ENCODE measurements at places on chromosomes 7 and 10.

DNA sequence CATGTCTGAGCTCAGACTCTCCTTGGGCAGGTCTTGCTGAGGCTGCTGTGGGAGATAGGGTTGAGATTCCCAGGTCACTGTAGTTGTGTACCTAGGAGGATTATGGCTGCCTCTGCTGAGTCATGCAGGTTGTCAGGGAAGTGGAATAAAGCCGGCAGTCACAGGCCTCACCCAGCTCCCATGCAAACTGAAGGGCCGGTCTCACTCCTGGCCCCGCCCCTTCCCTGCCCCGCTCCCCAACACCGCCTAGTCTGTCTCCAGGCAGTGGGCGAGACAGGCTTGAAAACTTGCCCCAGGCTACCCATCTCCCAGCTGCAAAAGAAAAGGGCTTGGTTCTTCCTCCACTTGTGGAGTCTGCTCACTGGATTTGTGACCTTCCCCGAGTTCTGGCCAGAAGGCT is 41.6 kb upstream of the SDHAF3 start:
- no peak for DNase-seq

- DNase-seq: peak; percentile 64
Observed at GRCh38 chr10:101565936-101566332, 22.1 kb downstream of the POLL start.

GRCh38 chr10:93541402-93542357 is 24.8 kb upstream of the FFAR4 start:
- DNase-seq: peak; percentile 32

GRCh38 chr10:87534173-87534858 is 29.6 kb downstream of the MINPP1 start:
- no peak for DNase-seq

- no peak for DNase-seq
Observed at GRCh38 chr7:17521437-17521836, 223.0 kb downstream of the AHR start.

- DNase-seq: no peak
Observed at GRCh38 chr7:74586258-74587175, 71.0 kb upstream of the GTF2I start.

DNA sequence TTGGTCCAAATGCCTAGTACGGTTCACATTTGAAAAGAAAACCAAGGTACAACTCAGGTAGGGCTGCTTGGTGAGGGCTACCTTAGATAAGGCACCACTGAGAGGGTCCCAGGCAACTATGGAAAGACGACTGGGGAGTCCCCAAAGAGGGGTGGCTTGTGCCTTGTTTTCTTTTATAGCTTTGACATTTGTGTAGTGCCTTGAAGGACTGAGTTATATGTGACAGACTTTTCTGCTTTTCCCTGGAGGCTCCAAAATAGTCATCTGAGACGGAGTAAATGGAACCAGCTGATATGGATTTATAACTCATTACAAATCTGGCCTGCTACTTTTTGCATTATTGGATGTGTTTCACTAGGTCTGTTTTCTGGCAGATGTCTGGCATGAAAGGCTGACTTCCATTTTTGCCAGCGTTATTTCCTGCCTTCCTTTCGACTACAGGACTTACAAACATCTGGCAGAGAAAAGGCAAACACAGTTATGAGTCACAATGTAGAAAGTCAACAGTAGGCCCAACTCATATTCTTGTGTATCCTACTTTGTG is 88.2 kb upstream of the IMMP2L start:
- no peak for DNase-seq

GRCh38 chr7:46853451-46853850 is 728.5 kb downstream of the TNS3 start:
- no peak for DNase-seq

GRCh38 chr7:112331492-112331891 is 118.8 kb upstream of the IFRD1 start:
- DNase-seq: no peak

- DNase-seq: no peak
Observed at GRCh38 chr7:93036807-93037206, 81.0 kb downstream of the SAMD9 start.

GRCh38 chr7:121620953-121621606 is 225.0 kb upstream of the FAM3C start:
- no peak for DNase-seq

DNA sequence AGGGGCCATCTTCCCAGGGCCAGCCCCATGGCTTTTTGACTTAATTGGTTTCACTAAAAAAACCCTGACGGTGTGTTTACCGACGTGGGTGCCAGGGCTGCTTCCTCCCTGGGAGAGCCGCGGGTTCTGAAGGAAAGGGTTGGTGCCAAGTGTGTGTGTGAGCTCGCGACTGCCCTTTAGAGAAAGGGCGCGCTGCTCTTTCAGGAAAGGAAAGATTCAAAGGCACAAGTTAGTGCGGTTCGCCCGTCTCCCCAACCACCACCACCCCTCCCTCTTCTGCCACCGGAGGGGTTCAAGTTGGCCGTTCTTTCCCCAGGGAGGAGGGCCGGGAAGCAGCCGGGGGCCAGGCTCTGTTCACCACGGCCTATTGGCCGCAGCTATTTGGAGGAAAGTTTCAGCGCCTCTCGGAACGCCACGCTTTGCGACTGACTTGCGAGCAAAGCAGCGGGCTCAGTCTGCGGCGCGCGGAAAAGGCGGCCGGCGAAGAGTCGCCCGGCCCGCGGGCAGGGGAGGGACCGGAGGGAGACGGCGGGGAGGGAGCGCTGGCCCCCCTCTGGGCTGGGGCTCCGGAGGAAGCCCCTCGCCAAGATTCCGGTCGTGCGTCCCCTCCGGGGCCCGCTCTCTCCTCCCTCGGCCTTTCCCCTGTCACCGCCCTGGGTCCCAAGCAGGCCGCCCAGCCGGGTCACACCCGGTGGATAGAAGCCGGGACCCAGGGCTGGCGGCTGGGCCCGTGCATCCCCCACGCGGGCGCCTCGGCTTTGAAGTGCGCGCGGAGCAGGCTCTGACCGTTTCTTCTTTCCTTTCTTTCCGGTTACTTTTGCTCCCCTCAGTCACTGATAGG is 165.9 kb upstream of the PPP1R3A start:
- peak; percentile 78 for DNase-seq

DNA sequence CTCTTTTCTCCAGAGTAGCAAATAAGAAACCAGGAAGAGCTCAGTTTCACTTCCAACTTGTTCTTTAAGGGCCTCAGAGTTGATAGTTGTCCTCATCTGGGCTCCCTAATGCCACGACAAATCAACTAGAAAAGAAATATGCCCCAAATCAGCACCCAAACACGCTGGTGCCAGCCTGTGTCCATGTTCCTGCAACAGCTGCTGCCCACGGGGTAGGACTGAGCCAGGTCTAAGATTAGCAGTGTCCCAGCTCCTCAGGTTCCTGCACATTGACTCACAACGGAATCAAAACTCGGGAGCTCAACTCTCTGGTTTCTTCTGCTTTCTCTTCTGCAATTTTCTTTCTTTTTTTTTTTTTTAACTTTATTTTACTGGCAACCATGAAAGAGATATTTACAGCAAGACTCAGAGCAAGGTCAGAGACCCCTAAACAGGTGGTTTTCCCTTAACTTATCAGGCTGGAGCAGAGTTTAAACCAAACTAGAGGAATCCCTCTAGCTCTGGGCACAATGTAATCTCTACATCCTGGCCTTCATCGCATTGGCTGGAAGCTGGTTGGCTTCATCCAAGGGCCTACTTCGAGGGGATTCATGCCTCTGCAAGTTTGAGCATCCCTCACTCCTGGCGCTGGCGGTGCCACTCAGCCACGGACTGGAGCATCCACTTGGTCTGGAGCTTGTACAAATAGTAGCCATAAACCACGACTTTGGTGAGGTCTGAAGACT is 126.1 kb downstream of the PFKFB3 start:
- DNase-seq: no peak

DNA sequence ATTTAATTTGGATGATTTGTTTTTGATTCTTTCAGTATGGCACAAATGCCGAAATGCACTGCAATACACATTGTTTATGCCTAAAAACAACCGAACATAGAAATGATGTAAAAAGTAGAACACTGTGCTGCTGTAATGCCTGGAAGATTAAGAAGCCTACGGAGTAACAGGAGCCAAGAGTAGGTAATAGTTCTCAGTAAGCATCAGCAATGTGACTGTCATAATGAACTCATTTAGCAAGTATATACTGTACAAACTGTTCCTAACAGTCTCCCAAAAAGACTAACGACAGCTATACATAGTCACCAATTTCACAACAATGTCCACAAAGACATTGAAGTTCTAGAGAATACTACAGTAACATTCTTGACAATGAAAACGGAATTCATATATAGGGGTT is 19.0 kb upstream of the LAMB4 start:
- no peak for DNase-seq

GRCh38 chr7:32937344-32938174 is 19.7 kb upstream of the FKBP9 start:
- peak; percentile 93 for DNase-seq

GRCh38 chr7:44289341-44290251 is 35.8 kb downstream of the CAMK2B start:
- no peak for DNase-seq

DNA sequence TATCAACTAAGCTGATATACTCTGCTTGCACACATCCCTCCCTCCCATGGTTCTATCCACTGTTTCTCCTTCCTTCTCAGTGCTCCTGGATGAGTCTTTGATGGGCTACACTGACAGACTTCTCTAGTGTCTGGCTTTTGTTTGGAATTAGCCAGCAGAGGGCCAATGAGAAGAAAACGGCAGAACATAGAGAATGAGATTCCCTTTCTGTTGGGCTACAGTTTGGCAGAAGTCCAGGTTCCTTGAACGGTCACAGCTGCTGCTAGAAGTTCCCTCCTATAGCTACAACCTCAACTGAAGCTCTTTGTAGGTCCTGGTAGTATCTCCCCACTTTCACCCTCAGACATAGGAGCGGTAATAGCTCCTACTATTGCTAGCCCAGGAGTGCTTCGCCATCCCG is 251.1 kb upstream of the LRRN3 start:
- peak; percentile 72 for DNase-seq

GRCh38 chr7:17646253-17646956 is 293.9 kb downstream of the SNX13 start:
- peak; percentile 45 for DNase-seq

DNA sequence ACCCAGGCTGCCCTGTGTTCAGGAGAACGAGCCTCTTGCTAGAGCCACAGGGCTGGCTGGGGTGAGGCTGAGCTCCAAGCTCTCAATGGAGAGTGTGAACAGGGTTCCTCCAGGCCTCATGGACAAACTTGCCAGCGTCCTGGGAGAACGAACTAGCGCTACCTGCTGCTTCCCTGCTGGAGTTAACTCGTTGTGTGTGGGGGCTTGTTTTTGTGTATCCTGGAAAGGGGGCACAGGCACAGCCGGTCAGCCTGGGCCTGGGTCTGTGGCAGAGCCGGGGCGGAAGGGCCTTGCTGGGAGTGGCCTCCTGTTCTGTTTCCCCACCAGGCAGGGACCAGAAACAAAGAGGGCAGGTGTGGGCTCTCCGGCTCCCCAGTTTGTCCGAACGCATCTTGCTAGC is 259.2 kb downstream of the DNAJB6 start:
- DNase-seq: no peak

GRCh38 chr10:31928549-31929260 is at the start of gene ARHGAP12:
Gene ARHGAP12 (minus strand): TSS chr10:31928831. CDS start chr10:31908855, 19,976 bp downstream.
- peak; percentile 86 for DNase-seq

GRCh38 chr7:142457146-142457703 is 199.4 kb upstream of the PRSS58 start:
- DNase-seq: no peak

- DNase-seq: no peak
Observed at GRCh38 chr7:154649434-154649833, 353.5 kb downstream of the PAXIP1 start.

- DNase-seq: peak; percentile 10
Observed at GRCh38 chr10:71589617-71590551, 129.7 kb downstream of the C10orf105 start.

DNA sequence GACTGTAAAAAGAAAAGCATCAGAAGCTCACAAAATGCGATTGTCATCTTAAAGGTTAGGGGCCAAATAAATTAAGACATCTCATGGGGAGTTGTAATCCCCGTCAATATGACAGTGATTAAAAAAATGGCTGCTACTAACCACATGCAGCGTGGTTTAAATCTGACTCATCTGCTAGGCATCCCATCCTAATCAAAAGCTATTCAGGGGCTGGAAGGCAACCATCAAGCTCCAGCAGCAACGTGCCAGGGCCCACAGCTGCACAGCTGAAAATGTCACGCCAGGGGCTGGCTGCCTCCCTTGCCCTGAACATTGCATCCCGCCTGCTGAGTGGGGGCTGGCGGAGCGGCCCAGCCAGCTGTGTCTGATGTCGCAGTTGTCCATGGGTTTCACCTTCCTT is 66.3 kb upstream of the FRMD4A start:
- no peak for DNase-seq

- DNase-seq: no peak
Observed at GRCh38 chr7:7051206-7051877, 131.0 kb upstream of the C1GALT1 start.

DNA sequence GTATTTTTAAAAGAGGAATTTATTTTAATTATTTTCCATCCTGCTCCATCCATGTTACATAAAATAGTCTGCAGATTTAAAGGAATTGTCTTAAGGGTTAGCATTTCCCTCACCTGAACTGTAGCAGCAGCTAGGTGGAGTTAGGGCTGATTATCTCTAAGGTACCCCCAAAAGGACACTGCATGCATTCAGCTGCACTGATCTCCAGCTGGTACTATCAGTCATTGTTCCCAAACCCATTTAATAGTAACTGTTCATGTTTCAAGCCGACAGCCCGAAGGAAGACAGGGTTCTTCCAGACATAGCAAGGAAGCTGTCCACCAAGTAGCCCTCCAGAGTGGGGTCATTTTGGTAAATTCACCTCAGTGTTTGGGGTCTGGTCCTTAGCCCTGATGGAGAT is 48.7 kb downstream of the FAM171A1 start:
- DNase-seq: no peak

Data from NCI-H1417 (cell line).